ENCODE measurements at places on chromosomes 12 and 14.

DNA sequence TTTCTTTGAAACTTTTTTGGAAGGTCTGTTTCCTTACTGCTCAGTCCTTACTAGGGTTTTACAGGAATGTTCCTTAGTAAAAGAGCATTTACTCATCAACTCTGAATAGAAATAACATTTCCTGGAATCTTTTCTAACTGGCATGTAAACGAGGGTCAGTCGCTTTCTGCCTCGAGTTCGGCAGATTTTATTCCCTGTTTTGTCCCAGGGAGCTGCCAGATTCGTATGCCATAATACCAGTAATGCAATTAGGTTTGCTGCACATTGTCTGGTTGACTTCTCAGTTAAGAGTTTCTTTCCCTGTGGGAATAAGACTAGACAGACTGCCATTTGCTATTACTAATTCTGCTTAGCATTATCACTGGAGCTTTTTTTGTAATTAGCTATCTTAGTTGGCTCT, 91.9 kb downstream of the VRK1 start:
- DNase-seq: no peak

GRCh38 chr12:112862636-112863290, 44.0 kb upstream of the OAS1 start:
- no peak for DNase-seq

DNA sequence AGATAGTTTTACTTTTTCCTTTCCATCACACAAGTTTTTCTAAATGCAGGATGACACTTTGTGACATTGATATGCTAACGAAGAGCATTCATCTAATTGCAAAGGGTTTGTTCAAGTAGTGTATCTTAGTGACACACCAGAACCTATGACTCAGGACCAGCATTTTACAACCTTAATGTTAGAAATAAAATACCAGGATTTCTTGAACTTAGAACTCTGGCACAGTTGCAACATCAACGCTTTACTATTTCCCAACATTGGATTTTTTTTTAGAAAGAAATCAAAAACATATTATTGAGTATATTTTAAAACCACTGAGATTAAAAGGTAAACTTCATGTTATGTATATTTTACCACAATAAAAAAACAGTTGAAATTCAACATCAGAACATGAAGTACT, 17.9 kb upstream of the PLEKHG6 start:
- no peak for DNase-seq

- no peak for DNase-seq
Measured at GRCh38 chr12:114457620-114458019, 51.7 kb upstream of the TBX5 start.

DNA sequence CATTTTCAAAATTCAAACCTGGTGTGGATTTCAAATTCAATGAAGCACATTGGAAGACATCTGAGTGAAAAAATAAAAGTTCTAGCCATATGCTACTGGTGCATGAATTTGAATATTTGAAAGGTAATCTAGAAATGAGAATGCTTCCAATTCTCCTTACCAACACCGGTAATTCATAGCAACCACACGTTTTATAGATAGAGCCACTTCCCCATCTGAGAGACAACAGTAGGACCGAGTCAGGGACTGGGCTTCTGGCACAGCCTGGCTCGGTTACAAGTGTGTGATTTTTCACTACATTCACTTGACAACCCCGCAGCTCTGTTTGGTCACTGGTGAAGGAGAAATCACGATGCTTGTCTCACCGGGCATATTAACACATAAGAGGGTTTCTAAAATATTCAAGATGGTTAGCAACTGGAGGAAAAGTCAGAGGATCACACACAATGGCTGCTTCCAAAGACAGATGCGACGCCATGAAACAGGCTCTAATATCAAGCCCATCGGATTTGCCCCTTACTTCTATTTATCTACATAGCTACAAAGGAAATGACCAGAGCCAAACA, 86.5 kb upstream of the FOXN3 start:
- DNase-seq: no peak

GRCh38 chr14:59301354-59301753, 112.9 kb downstream of the DAAM1 start:
- no peak for DNase-seq

DNA sequence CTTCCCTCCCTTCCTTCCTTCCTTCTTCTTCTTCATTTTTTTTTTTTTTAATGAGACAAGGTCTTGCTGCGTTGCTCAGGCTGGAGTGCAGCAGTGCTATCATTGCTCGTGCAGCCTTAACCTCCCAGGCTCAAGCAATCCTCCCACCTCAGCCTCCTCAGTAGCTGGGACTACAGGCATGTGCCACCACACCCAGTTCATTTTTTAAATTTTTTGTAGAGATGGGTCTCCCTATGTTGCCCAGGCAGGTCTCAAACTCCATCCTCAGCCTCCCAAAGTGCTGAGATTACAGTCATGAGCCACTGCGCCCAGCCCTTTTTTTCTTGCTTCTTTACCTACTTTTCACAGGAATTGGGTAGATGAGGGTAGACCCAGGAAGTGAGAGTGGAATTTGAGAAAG, 1.6 kb downstream of the OR10AD1 start:
- DNase-seq: no peak

DNA sequence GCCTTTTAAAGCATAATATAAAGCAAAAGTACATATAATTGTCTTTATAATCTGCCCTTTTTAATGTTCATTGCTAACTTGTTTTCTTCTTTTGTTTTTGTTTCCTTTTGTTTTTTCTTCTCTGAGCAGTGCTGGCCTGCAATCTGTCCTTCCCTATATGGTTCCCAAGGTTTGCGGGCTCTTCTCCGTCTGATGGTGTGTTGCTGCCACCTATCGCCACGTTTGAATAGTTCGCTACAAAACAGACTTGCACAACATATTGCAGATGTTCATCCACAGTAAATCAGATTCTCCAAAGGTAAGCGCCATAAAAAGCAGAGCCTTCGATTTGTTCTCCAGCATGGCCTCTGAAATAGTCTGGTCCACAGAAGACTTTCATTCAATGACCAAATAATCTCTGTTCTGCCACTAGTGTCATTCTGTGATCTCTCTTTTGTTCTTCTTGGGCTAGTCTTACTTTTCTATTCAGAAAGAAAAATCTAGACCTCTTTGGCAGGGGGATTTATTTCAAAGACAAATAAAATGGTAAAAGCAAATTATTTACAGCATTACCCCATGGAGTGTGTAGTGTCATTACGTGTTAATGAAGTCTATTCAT, 33.5 kb downstream of the C12orf50 start:
- DNase-seq: no peak

DNA sequence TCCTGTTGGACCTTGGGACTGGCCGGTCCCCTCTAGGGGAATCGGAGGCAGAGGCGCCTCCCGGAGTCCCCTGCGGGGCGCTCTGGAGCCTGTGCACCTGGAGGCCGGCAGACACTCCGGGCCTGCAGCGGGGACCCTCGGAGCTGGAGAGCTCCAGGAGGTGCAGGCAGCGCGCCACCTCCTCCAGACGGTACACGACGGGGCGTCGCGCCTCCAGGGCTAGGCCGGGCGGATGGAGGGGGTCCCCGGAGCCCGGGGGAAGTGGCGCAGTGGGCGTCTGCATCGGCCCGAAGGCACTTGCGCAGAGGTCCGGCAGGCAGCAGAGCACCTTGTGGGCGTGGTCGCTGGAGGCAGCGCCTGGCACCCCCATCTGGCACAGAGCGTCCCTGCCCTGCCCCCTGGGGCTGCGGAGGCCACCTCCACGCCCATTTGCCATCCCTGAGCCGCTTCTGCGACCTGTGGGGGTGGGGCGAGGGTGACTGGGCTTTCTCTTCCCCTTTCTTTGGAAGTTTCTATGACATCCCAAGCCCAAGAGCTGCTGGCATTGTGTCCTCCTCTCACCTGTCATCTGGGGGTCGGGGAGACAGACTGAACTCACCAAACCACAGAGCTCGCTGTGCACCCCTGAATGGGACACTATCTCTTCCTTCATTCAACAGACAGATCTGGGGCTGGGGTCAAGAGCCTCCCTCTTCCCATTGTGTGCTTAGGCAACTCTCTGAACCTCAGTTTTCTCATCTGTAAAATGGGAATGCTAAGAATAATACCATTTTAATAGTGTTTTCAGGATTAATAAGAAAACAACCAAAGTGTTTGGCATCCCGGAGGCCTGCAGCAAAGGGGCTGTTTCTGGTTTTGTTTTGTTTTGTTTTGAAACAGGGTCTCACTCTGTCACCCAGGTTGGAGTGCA, 37.5 kb upstream of the CORO1C start:
- DNase-seq: no peak

All from stimulated activated CD4-positive, alpha-beta T cell treated with anti-CD3 and anti-CD28 coated beads, Interleukin-1b, Interleukin-23, amount 100 ng/mL, for 1 hour (primary cell).